ENCODE measurements at places on chromosomes 7 and 10. TPM values are rescaled to one million over a fixed set of nuclear protein-coding genes. Genes with fewer than 3 reads are reported as not detected.

DNA sequence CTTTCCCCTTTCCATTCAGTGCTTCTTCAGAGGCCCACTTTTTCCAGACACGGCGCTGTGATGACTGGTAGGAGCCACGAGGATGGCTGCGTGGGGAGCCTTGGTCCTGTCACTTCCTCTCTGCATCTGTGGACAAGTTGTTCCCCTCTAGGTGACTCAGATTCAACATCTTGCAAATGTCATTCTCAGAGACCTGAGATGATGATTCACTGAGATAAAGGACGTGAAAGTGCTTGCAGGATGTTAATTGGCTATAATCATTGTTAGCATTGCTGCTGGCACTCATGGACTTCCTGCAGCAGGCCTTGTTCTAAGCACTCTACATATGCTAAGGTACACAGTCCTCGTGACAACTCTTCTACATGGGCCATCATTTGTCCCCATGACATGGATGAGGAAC, 489.8 kb upstream of the ZMIZ1 start:
- H3K27me3 ChIP-seq: peaks cover 3% of the 10 kb centered on the region
- H3K27ac ChIP-seq: no peak overlapping the region
- H3K36me3 ChIP-seq: no peaks in the 10 kb centered on the region
- H3K4me3 ChIP-seq: no peak overlapping the region

DNA sequence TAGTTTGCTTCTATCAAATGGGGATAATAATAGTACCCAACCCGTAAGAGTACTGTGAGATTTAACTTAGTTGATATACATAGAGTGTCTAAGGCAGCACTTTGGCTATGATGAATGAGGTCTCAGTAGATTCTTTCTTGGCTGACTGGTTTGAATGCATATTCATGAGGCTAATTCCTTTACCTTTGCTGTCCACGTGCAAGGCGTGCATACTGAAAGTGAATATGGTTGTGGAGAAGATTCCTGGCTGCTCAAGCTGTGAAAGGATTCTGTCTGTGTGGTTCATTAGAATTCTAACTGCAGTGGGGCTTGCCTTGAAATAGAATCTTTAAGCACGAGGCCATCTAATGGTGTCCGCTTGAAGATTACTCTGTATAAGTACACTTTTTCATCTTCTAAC, 110.3 kb downstream of the SEC23IP start:
- peaks cover 23% of the 10 kb centered on the region for H3K27me3 ChIP-seq
- H3K36me3 ChIP-seq: no peaks in the 10 kb centered on the region
- no peak overlapping the region for H3K27ac ChIP-seq

- no peaks in the 10 kb centered on the region for H3K4me1 ChIP-seq
- no peak overlapping the region for H3K27ac ChIP-seq
- H3K4me3 ChIP-seq: no peak overlapping the region
- no peaks in the 10 kb centered on the region for H3K36me3 ChIP-seq
- no peaks in the 10 kb centered on the region for H3K27me3 ChIP-seq
- no peak for DNase-seq
Measured at GRCh38 chr7:78220754-78221153, 422.2 kb downstream of the PHTF2 start.

GRCh38 chr10:100163704-100164621, 21.9 kb downstream of the ERLIN1 start:
- H3K4me3 ChIP-seq: no peak overlapping the region
- no peak for DNase-seq
- H3K4me1 ChIP-seq: peaks cover 23% of the 10 kb centered on the region

- DNase-seq: no peak
- no peak overlapping the region for H3K4me3 ChIP-seq
- no peak overlapping the region for H3K27ac ChIP-seq
- no peaks in the 10 kb centered on the region for H3K27me3 ChIP-seq
- H3K4me1 ChIP-seq: peaks cover 19% of the 10 kb centered on the region
- peaks cover 11% of the 10 kb centered on the region for H3K36me3 ChIP-seq
Measured at GRCh38 chr10:29555746-29556481, 78.9 kb downstream of the SVIL start.

DNA sequence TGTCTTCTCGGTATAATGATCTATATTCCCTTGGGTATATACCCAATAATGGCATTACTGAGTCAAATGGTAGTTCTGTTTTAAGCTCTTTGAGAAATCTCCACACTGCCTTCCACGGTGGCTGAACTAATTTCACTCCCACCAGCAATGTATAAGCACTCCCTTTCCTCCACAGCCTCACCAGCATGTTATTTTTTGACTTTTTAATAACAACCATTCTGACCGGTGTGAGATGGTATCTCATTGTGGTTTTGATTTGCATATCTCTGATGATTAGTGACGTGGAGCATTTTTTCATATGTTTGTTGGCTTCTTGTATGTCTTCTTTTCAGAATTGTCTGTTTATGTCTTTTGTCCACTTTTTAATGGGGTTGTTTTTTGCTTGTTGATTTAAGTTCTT, 33.6 kb downstream of the KIAA1217 start:
- no peaks in the 10 kb centered on the region for H3K4me1 ChIP-seq
- no peaks in the 10 kb centered on the region for H3K36me3 ChIP-seq
- no peak for DNase-seq
- H3K27me3 ChIP-seq: peaks cover 11% of the 10 kb centered on the region
- no peak overlapping the region for H3K27ac ChIP-seq

GRCh38 chr10:72013202-72013945, 49.2 kb downstream of the CHST3 start:
- H3K27me3 ChIP-seq: peaks cover 2% of the 10 kb centered on the region
- no peak overlapping the region for H3K4me3 ChIP-seq
- DNase-seq: no peak

- no peaks in the 10 kb centered on the region for H3K27me3 ChIP-seq
- no peaks in the 10 kb centered on the region for H3K4me1 ChIP-seq
- no peak overlapping the region for H3K27ac ChIP-seq
Measured at GRCh38 chr7:14635955-14636354, 266.6 kb downstream of the DGKB start.

DNA sequence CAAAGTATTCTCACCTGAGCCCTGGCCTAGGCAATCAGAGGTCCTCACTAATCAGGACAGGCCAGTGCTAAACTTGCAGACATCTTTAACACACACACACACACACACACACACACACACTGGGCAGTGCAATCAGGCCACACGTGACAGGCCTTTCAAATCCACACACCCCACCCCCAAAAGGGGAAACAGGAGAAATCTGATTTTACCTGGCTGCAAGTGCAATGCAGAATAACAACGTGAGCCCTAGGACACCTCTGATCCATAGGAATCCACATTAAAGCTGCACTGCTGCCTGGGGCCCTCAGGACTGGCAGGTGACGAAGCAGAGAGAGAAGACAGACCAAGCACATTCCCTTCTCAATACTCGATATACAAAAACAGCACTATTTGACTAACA, 218.9 kb downstream of the FAM107B start:
- peaks cover 72% of the 10 kb centered on the region for H3K36me3 ChIP-seq
- H3K4me3 ChIP-seq: no peak overlapping the region
- no peak for DNase-seq
- H3K27me3 ChIP-seq: no peaks in the 10 kb centered on the region
- peaks cover 91% of the 10 kb centered on the region for H3K4me1 ChIP-seq

DNA sequence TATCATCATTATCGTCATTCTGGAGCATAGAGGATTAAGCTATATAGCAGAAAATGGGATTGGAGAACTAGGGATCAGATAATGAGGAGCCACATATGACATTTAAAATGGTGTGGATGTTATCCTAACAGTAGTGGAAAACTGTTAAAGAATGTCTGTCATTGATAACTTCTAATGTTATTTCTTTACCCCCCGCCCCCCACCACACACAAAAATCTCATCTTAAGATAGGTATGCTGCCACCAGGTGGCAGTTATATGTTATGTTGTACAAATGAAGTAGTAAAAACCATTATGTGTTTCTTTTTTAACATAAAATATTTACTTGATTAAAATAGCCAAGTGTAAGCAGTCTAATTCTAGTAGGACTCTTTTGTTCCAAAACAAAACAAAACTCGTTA, 13.0 kb downstream of the AKAP9 start:
- DNase-seq: no peak
- H3K27ac ChIP-seq: no peak overlapping the region
- peaks cover 5% of the 10 kb centered on the region for H3K36me3 ChIP-seq
- H3K4me1 ChIP-seq: peaks cover 12% of the 10 kb centered on the region
- H3K4me3 ChIP-seq: no peak overlapping the region

The CFAP70 gene
- total RNA-seq: 0.57 TPM

The TYW1B gene
- 3.2 TPM for total RNA-seq

The FAM221A gene
- total RNA-seq: 4.7 TPM

Measured in activated CD8-positive, alpha-beta T cell treated with anti-CD3 and anti-CD28 coated beads, Interleukin-2, amount 10 ng/mL, durations not matched to agents 7 days and 5 days (primary cell).